ENCODE measurements at places on chromosomes 2 and 18. TPM values are rescaled to one million over a fixed set of nuclear protein-coding genes. Genes with fewer than 3 reads are reported as not detected.
A peak's percentile ranks its signal among the peaks of the same experiment; 100 is the strongest.

GRCh38 chr2:171330155-171330956, 103.4 kb downstream of the METTL8 start:
- DNase-seq, result no peak

DNA sequence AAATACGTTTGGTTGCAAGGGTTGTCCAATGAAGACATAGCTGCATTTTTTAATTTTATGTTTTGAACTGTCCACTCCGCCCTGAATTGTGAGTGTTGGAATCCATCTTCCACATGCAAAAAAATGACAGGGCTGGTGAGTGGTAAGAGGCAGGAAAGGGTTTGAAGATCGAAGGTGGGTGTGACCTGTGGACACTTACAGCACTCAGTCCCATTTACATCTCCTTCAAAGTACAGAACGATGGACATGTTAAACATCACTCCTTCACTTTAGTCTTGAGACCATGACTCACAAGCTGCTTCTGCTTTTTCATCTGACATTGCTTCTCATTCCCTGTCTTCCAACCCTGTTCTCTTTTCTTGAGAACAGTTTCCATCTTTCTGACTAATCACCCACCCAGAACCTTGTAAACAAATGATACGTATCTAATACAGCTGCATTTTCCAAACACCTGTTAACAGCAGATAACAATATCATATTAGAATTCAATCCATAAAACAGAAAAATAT, 179.3 kb downstream of the ZNF516 start:
- no peak for DNase-seq

DNA sequence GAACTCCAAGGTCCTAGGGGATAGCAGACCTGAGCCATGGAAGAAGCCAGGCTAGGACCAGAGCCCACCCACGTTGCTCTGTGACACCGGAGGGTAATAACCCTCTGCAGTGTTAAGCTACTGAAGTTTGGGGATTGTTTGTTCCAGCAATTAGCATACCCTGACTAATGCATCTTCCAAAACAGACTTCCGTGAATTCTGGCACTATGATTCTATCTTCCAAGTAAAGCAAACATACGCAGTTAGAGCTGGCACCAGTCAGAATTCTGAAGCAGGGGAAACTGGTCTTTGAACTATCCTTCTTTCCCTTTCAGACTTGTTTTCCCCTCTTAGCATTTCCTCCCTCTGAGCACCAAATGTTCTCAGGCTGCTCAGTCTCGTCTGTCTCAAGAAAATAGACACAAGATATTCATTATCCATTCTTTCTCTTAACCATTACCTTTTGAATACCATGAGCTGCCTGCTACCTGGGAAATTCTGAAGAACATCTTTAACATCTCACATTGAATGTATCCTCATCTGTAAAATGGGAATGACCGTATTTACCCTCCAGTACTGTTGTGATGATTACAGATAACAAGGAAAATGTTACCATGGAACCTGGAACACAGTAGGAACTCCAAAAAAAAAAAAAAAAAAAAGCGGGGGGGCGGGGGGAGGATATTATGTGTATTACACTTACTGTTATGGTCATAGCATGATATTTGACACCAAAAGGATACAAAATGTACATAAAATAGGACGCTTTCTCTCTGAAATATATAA, 108.2 kb downstream of the TCF4 start:
- DNase-seq, result no peak

- DNase-seq, result no peak
These were observed 446.7 kb downstream of the SETBP1 start for GRCh38 chr18:45127405-45127804.

DNA sequence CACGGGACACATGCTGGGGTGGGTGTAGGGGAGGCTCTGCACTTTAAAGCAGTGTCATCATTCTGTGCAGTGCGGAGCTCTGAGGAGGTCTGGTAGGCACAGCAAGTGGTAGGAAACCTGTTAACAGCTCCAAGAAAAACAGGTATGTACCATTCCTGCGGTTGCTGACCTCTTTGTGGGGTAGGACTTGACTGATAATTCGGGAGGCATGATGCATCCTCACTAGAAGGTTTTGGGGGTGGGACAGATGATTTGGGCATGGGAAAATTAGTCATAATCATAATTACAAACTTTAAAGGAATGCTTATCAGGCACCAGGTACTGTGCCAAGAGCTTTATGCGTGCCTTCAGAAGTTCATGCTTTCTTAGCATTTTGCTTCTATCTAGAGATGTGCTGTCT, 9.7 kb downstream of the DOK1 start:
- no peak for DNase-seq

- DNase-seq, result no peak
These were observed 470.5 kb upstream of the FAM98A start for GRCh38 chr2:34069604-34070003.

GRCh38 chr18:48116873-48117630, 186.6 kb upstream of the SMAD2 start:
- DNase-seq, result no peak

GRCh38 chr2:217434180-217434975, 568.4 kb downstream of the TNS1 start:
- DNase-seq, result peak; percentile 93

DNA sequence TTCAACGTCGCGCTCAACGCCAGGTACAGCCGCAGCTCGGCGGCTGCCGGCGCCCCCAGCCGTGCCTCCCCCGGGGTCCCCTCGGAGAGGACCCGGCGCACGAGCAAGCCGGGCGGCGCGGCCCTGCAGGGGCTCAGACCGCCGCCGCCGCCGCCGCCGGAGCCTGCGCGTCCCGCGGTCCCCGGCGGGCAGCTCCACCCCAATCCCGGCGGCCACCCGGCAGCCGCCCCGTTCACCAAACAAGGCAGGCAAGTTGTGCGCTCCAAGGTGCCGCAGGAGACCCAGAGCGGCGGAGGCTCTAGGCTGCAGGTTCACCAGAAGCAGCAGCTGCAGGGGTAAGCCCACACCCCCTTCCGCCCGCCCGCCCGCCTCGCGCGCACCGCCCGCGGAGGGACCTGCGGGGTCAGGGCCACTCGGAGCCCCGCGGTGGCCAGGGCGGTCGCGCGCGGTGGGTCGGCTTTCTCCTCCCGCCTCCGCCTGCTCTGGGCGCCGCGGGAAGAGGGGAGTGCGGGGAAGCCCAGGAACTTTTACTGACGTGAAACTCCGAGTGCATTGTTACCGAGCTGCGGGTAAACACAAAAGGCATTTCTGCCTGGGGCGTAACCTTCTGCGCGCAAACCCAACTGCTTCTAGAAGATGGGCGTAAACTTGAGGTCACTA, 861 bp downstream of the LTBP1 start:
- no peak for DNase-seq

- no peak for DNase-seq
These were observed 143.1 kb downstream of the INHBB start for GRCh38 chr2:120489023-120489422.

DNA sequence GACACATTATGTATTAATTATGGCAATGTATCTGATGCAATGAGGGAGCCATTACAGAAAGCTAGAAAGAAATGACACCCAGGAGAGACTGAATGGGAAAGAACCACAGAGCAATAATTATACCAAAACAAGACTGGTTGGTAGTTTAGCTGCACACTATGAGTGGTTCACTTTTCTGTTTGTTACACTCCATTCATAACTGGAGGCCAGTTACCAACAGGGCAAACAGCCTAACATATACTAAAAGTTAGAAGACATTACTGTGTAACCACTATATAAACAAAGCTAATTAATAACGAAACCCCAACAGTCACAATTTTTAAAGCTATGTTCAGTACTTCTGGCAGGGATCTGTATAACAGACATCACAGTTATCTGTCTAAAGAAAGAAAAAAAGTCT, 49.4 kb downstream of the NBAS start:
- DNase-seq, result no peak

DNA sequence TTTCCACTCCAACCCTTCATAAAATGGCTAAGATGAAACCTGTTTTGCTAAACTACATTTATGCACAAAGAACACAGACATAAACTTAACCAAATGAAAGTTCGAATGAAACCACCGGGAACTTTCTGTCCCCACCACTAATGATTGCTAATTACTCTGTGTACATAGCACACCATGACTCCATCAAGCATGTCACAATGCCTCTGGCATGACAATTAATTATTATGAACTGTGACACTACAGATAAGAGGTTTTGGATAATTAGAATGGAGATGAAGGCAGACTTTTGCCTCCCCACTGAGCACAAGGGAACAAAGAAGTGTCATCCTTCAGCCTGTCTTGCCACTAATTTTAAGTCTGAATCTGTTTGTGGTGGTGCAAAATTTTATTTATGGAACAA, 1.5 kb downstream of the DAPL1 start:
- DNase-seq, result no peak

- DNase-seq, result no peak
These were observed 1.4 kb downstream of the DES start for GRCh38 chr2:219419331-219420197.

DNA sequence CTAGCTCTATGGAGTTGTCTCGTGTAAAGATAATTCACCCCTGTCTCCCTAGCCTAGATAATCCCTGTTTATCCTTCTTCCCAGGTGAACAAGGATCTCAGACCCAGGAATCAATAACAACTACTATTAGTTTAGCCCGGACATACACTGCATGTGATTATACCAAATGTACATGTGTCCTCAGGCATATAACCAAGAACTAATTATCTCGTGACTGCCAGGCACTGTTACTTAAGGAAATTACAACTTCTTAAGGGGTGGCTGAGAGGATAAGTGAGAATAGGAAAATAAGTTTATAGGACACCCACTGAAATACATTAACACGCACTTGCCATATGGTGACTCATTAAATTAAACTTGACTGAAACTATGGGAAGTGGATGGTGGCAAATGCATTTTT, 126.6 kb downstream of the CNTNAP5 start:
- DNase-seq, result no peak

DNA sequence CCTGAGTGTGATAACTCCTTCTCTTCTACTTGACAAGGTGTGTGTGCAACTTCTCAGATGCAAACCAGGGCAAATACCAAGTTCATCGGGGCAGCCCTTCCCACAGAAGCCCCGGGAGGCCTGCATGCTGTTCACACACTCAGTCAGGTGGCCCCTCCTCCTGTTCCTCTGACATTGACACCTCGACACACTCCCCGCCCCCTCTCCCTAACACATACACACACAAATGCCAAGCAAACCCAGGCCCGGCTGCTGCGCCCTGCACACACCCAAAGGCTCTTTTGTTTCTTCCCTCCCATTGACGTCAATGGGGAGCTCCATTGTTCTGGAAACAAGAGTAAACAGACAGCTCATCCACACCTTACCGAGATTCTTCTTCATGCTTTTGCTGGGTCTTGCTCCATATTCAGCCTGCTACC, 1.7 kb upstream of the PER2 start:
- DNase-seq, result no peak

- DNase-seq, result no peak
These were observed 172.4 kb downstream of the DDX1 start for GRCh38 chr2:15763822-15764682.

DNA sequence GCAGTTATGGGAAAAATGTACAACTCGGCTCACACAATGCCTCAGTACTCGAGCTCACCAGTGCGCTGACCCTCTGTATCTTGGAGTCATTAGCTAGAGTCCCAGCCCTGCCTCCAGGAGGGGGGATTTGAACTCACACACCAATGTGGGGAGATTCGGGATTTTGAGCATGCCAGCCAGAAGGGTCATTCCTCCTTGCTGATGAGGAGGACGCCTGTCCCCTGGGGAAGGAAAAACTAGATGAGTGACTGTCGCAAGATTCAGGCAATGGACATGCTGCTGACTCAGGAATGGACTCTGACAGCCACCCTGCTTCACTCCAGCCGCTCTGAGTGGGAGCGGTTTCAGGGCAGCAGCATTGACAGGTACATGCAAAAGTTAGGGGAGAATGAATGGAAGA, 20.6 kb downstream of the FIGN start:
- DNase-seq, result no peak

- DNase-seq, result no peak
These were observed 5.4 kb upstream of the CRYGC start for GRCh38 chr2:208134928-208135586.

GRCh38 chr2:39361511-39361910, 75.6 kb downstream of the MAP4K3 start:
- no peak for DNase-seq

DNA sequence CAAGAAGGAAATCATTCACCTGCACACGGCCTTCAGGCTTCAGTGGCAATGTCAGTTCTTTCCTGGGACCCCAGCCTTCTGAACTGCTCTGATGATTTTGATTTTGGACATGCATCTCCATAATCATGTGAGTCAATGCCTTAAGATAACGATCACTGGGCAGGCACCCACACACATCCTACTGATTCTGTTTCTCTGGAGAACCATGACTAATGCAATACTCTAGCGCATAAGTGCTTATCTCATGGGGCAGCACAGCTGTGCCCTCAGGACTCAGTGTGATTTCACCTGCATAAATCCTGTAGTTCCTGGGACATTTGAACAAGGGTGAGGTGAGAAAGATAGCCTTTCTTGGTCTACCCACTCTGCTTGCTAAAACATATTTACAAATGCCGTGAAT, 144.6 kb downstream of the AKAIN1 start:
- no peak for DNase-seq

DNA sequence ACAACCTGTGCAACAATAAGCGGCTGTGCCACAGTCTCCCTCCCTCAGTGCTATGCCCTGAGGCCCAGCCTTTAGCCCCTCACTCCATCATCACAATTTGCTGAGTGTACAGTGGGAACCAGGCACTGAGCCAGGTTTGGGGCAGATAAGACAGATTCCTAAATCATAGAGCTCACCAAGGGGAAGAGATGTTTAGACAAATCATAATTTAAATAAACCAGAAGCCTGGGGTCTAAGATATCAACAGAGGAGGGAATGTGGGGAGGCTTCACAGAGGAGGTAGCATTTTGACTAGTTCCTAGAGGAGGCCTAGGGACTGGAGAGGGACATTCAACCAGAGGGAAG, 139.3 kb upstream of the EPAS1 start:
- DNase-seq, result peak; percentile 66

Gene HRH4
- total RNA-seq, result 0.08 TPM

Gene MROH2A
- total RNA-seq, result not detected

Gene OTX1
- not detected for total RNA-seq

Gene CRYBA2
- not detected for total RNA-seq

Gene C2orf78
- not detected for total RNA-seq

Gene KCNK3
- 0.70 TPM for total RNA-seq

Gene REG3G
- not detected for total RNA-seq

Gene APCDD1
- 9.9 TPM for total RNA-seq
